HEK293T (cell line): ENCODE measurements at places on chromosomes 2 and 18.

DNA sequence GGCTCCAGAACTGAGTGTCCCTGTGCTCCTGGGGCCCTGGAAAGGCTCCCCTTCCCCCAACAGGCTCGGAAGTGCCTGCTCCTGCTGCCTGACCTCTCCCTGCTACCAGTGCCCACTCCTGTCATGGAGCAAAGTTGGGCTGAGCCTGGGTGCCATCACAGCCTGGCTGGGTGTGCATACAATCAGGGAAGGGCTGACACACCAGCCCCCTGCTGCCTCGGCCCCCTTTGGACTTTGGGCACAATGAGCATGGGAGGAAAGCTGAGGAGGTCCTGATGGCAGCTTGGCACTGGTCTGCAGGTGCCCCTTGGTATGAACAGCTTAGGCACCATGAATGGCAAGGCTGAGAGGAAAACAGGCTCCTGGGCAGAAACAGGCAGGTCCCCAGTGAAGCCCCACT is 405.0 kb downstream of the PID1 start:
- no peak for DNase-seq

- DNase-seq = no peak
Measured at GRCh38 chr2:182977463-182977862, 60.8 kb downstream of the NCKAP1 start.

- DNase-seq = peak; percentile 33
Measured at GRCh38 chr2:222753251-222753824, 81.9 kb downstream of the MOGAT1 start.

DNA sequence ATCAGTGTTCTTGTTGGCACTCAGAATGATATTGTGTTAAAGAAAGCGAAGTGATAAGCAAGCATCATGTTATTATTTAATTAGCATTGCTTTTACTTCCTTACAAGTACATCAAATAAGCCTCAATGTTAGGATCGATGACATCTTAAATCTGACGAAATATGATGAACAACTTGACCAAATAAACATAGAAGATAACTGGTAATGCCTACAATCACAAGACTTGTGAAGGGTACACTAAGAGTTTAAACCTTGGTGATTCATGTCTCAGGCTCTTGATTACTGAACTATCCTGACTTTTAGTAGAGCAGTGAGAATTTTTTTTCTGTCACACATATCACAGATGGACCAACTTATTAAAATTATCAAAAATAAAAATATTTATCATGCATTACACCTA is 500.8 kb upstream of the ZEB2 start:
- no peak for DNase-seq

DNA sequence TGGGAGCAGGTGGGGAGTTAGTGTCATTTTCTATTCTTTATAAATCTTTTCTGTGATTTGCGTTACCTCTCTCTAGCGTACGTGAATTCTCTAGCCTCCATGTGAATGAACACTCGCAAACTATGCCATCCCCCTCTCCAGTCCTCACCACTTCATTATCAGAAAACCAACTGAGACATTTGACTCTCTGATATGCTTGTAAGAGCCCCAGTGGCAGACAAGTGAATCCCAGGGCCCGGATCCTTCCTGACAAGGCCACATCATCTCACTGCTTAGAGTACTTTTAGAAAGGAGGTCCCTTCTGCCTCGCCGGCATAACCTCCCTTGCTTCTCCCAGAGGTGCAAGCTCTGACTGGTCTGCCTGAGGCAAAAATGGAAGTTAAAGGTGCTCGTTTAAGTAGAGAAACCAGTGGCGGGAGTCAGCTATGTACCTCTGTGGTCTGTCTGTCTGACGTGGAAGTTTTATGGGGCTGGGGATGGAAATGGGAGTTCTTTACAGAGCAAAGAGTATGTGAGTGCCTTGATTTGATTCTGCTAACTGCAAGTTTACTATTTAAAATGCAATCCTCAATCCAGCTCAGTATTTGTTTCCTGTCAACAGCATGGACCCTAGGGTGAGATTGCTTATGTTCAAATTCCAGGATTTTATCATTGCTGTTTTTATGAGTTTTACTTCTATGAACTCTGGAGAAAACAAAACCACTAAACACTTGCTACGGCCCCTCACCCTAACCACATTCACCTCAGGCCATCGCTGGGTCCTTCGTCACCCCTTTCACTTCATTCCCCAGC is 114.9 kb upstream of the MSTN start:
- no peak for DNase-seq
